Small intestine (tissue), 16 donors: ENCODE measurements at places on chromosomes 6 and 20. TPM values are rescaled to one million over a fixed set of nuclear protein-coding genes. Genes with fewer than 3 reads are reported as not detected.

Gene JPH2
- 15.0 TPM for polyA plus RNA-seq

DNA sequence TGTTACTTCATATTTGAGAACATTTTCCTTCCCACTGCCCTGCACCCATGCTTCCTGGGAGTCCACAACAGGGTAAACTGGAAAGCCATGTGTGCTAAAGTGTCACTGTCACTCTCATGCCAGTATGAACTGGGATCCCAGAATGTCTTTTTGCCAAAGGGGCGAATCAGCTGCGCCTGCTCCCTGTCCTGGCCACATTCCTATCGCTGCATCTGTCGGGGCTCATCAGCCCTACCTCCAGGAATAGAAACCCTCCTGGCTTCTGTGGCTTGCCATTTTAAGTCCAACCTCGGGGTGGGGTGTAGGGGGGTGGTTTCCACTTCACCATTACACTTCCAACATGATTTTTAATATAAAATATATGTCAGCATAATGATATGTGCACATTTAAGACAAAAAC lies 933 bp downstream of the KLHL31 start:
- no peaks in the 10 kb centered on the region for H3K27me3 ChIP-seq
- no peak overlapping the region for H3K4me3 ChIP-seq
- H3K36me3 ChIP-seq: no peaks in the 10 kb centered on the region
- no peaks in the 10 kb centered on the region for H3K4me1 ChIP-seq

DNA sequence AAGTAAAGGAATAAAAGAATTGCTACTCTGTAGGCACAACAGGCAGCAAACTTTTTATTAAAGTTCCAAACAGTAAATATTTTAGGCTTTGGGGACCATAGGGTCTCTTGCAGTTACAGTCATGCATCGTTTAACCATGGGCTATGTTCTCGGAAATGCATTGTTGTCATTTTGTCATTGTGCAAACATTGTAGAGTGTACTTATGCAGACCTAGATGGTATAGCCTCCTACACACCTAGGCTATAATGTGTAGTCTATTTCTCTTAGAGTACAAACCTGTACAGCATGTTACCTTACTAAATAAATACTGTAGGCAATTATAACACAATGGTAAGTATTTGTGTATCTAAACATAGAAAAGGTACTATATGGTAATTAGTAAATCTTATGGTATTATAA lies 54.7 kb downstream of the CDS2 start:
- H3K27ac ChIP-seq: no peak overlapping the region
- H3K27me3 ChIP-seq: no peaks in the 10 kb centered on the region
- no peaks in the 10 kb centered on the region for H3K4me1 ChIP-seq
- H3K4me3 ChIP-seq: no peak overlapping the region
- DNase-seq: no peak

DNA sequence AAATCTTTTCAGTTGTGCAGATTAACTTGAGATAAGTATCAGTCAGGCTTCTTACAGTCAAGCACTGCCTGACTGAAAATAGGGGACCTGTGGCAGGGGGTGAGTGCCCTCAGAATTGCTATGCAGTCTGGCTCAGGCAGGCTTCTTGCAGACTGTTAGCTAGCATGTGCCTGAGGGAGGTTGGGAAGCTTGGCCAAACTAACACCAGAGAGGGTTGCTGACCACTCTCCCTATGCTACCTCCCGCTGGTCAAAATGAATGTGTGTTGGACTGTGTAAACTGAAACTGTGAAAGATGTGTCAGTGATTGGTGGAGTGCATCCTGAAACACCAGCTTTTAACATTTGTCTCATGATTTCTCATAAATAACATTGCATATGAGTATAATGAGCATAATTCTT lies 622.3 kb upstream of the IMPG1 start:
- H3K4me1 ChIP-seq: no peaks in the 10 kb centered on the region
- no peak for DNase-seq
- H3K27me3 ChIP-seq: no peaks in the 10 kb centered on the region
- H3K4me3 ChIP-seq: no peak overlapping the region
- no peak overlapping the region for H3K27ac ChIP-seq

Gene PNLDC1
- polyA plus RNA-seq: not detected

Gene VGLL2
- 0.28 TPM for polyA plus RNA-seq

- H3K4me3 ChIP-seq: no peak overlapping the region
- H3K36me3 ChIP-seq: no peaks in the 10 kb centered on the region
- H3K27me3 ChIP-seq: no peaks in the 10 kb centered on the region
- no peaks in the 10 kb centered on the region for H3K4me1 ChIP-seq
- DNase-seq: no peak
These were observed 45.1 kb upstream of the BHLHE23 start for GRCh38 chr20:63051911-63052310.

DNA sequence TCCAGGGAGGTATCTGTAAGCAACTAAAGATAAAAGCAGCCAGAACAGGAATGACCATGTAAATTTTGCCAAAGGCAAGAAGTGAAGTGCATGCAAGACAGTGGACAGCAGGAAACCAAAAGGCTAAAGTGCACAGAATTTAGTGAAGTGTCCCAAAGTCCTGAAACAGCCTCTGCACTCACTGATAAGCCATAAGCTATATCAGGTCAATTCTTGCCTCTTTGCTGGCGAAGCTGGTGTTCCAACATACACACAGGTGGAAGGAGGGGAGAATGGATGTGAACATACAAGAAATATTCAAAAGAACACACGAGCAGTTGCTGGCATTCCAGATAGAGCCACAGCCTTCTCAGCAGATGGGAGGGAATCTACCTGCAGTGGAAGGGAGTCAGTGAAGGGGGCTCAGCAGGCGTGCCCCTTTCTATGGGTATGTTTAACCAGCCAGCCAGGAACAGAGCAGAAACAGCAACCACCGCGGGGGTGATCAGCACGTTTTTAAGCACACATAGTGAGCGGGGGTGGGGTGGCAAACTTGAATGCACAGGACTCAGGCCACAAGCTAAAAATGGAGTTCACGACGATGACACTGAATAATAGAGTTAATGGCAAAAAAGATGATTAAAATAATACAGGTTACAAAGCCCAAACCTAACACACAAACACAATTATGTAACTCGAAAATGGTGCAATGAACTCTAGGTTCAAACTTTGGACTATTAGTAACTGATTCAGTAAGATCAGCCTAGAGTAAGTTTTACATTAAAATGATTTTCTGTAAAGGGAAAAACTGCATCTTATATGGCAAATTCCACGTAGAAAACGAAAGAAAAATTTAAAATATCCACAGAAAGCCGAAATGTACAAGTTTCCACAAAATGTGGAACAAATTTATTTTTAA lies 1.2 kb downstream of the ECI2 start:
- H3K4me1 ChIP-seq: peaks cover 23% of the 10 kb centered on the region
- no peaks in the 10 kb centered on the region for H3K27me3 ChIP-seq
- peak overlapping the region; percentile 66 for H3K4me3 ChIP-seq
- peak; percentile 63 for DNase-seq
- peak overlapping the region; percentile 74 for H3K27ac ChIP-seq
- peaks cover 11% of the 10 kb centered on the region for H3K36me3 ChIP-seq

Gene TTK
- polyA plus RNA-seq: not detected

Gene SLC16A10
- 4.6 TPM for polyA plus RNA-seq

- no peaks in the 10 kb centered on the region for H3K27me3 ChIP-seq
- H3K36me3 ChIP-seq: peaks cover 5% of the 10 kb centered on the region
- DNase-seq: no peak
- no peak overlapping the region for H3K27ac ChIP-seq
These were observed 277.5 kb downstream of the PTPRK start for GRCh38 chr6:128242765-128243403.

- DNase-seq: no peak
- no peaks in the 10 kb centered on the region for H3K4me1 ChIP-seq
- H3K27me3 ChIP-seq: no peaks in the 10 kb centered on the region
These were observed 239.3 kb upstream of the ID4 start for GRCh38 chr6:19597809-19598320.

Gene SOX12
- polyA plus RNA-seq: 0.81 TPM

DNA sequence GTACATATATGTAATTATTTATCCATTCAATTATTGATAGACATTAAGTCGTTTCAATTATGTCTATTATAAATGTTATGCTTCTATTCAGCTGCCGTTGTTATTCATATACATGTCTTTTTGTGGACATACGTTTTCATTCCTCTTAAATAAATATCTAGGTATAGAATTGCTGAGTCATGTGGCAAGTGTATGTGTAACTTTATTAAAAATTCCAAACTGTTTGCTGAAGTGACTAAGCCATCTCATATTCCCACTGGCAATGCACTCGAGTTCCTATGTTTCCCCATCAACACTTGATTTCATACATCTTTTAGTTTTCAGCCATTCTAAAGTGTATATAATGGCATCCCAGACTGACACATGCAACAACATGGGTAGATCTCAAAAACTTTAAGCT lies 739.7 kb upstream of the POU3F2 start:
- no peak overlapping the region for H3K4me3 ChIP-seq
- no peak for DNase-seq
- no peaks in the 10 kb centered on the region for H3K4me1 ChIP-seq
- H3K36me3 ChIP-seq: no peaks in the 10 kb centered on the region
- no peaks in the 10 kb centered on the region for H3K27me3 ChIP-seq

GRCh38 chr6:132060591-132060990 lies 109.4 kb upstream of the CCN2 start:
- H3K27ac ChIP-seq: no peak overlapping the region
- H3K4me3 ChIP-seq: no peak overlapping the region
- no peaks in the 10 kb centered on the region for H3K36me3 ChIP-seq
- H3K4me1 ChIP-seq: peaks cover 8% of the 10 kb centered on the region
- no peaks in the 10 kb centered on the region for H3K27me3 ChIP-seq

DNA sequence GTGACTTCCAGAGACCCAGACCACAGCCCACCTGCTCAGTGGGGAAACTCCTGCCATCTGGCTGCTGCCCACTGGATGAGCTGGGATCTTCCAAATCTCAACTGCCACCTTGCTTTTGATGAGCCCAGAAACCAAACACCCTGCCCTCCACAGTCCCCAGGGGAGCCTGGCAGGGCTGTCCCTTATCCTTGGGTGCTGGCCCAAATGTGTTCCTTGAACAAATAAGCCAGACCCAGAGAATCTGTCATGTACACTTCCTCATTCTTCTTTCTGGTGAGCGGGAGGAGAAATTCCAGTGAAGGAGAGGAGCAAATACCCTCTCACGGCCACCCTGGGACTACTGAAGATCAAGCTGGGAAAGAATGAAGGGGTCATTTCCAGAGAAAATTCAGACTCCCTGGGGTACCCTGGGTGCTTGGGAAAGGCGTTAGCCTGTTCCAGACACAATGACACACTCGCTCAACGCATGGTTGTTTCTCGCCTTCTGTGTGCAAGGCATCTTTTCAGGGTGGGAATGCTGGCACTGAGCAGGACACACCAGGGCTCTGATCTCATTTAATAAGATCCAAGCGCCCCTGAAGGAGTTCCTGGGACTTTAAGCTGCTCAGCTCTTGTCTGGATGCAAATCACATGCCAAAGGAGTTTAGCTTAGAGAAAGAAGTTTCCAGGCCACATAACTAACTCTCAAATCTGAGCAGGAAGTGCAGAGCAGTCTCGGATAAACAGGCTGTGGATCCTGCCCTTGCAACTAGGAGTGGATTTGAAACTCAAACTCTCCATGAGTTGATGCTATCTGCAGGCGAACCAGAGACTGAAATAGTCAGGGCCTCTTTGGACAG lies 38.5 kb downstream of the PXDC1 start:
- no peaks in the 10 kb centered on the region for H3K27me3 ChIP-seq
- peaks cover 3% of the 10 kb centered on the region for H3K36me3 ChIP-seq
- no peaks in the 10 kb centered on the region for H3K4me1 ChIP-seq
- no peak overlapping the region for H3K4me3 ChIP-seq
- H3K27ac ChIP-seq: no peak overlapping the region

GRCh38 chr6:36169023-36170007 lies 27.2 kb upstream of the BRPF3 start:
- H3K27ac ChIP-seq: no peak overlapping the region
- no peaks in the 10 kb centered on the region for H3K27me3 ChIP-seq
- no peak overlapping the region for H3K4me3 ChIP-seq
- no peaks in the 10 kb centered on the region for H3K36me3 ChIP-seq
- no peak for DNase-seq

- no peaks in the 10 kb centered on the region for H3K27me3 ChIP-seq
- DNase-seq: no peak
- no peak overlapping the region for H3K4me3 ChIP-seq
- H3K4me1 ChIP-seq: no peaks in the 10 kb centered on the region
- no peak overlapping the region for H3K27ac ChIP-seq
- H3K36me3 ChIP-seq: no peaks in the 10 kb centered on the region
These were observed 36.4 kb upstream of the MYB start for GRCh38 chr6:135144673-135145062.

- peaks cover 9% of the 10 kb centered on the region for H3K4me1 ChIP-seq
- DNase-seq: peak; percentile 20
- H3K27ac ChIP-seq: peak overlapping the region; percentile 96
- no peaks in the 10 kb centered on the region for H3K27me3 ChIP-seq
- peaks cover 4% of the 10 kb centered on the region for H3K36me3 ChIP-seq
- H3K4me3 ChIP-seq: no peak overlapping the region
These were observed 3.1 kb downstream of the JAG1 start for GRCh38 chr20:10670501-10671220.

DNA sequence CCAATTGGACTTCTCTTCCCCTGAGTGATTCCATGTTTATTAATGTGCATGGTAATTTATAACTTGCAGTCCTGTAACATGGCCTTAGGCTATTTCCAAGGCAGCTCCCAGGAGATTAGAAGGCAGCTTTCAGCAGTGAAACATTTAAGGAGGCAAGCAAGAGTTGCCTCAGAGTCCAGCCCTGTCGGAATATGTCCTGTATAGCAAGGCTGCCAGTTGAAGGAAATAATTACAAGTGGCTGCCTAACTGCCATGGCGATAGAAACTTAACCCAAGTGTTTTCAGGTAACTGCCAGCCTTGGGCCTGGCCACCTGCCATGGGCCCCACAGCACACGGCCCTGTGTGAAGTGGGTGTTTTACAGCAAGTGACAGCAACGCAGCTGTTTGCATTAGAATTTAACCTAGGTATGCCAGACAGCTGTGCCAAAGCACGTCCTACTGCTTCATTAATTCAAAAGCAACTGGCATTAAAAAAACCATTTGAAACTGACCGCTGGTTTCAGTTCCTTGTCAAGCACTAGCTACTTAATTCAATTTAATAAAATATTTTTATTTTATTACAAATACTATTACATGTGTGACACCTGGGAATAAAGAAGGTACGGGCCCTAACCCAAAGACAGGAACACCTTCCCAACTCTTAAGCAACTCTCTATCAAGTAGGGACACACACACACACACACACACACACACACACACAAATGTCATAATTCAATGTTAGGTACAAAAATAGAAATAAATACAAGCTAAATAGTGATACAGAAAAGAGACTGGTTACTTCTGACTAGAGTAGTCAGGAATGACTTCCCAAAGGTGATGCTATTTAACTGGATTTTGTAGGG lies 151.8 kb upstream of the HEY2 start:
- no peak overlapping the region for H3K4me3 ChIP-seq
- no peaks in the 10 kb centered on the region for H3K27me3 ChIP-seq
- no peak for DNase-seq

DNA sequence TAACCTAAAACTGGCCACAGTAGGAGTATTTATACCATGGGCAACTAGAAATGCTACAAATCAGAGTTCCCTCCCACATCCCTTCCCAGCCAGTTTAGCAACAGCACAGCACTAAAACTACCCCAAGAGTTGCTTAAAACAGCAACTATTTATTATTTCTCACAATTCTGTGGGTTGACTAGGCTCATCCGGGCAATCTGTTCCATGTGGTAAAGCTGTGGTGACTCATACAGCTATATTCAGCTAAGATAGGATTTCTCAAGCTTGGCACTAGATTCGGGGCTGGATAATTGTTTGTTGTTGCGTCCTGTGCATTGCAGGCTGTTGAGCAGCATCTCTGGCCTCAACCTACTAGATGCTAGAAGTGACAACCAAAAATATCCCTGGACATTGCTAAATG lies 8.6 kb upstream of the HECA start:
- no peaks in the 10 kb centered on the region for H3K27me3 ChIP-seq
- H3K27ac ChIP-seq: no peak overlapping the region
- H3K4me3 ChIP-seq: no peak overlapping the region
- no peak for DNase-seq
- H3K36me3 ChIP-seq: no peaks in the 10 kb centered on the region

Gene POU3F2
- polyA plus RNA-seq: 0.03 TPM
